ENCODE measurements at places on chromosomes 5 and 9.

- DNase-seq = no peak
Measured at GRCh38 chr5:114407783-114408182, 45.9 kb downstream of the KCNN2 start.

- peak; percentile 12 for DNase-seq
Measured at GRCh38 chr5:54895816-54896341, 89.5 kb downstream of the ESM1 start.

- DNase-seq = no peak
Measured at GRCh38 chr5:119079318-119079921, 8.5 kb downstream of the DMXL1 start.

DNA sequence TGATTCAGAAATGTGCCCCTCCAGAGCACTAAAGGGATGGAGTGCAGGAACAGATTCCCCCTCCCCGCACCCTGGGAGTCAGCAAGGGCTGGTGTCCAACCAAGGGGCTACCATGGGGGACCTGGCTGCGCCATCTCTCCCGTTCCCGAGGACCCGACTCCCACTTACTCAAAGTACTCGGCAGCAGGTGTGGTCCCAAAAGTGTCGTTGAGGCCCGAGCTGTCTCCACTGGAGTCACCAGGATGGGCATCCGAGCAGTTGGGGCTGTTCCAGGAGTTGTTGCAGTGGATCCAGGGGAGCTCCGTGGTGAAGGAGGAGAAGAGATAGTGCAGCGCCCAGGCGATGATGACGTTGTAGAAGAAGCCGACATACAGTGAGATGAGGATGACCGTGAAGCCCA lies 12.9 kb downstream of the SLC6A3 start:
- no peak for DNase-seq

DNA sequence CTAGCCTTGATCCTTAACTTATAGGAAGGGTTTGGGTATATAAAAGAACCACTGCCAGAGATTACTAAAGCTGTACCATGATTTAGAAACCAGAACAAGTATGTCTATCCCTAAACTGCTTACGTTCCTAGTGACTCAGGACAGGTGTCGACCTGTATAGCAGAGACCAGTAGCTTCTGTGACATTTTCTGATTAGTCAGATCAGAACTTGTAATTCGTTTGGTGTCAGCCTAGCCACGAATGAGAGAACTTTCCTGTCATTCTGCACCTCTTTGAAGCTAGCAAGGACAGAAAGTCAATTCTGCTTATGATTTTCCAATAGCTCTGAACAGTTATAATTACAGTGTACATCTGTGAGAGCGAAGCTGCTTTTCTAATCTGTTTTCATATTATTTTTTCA lies 39.5 kb downstream of the PRKACG start:
- no peak for DNase-seq

DNA sequence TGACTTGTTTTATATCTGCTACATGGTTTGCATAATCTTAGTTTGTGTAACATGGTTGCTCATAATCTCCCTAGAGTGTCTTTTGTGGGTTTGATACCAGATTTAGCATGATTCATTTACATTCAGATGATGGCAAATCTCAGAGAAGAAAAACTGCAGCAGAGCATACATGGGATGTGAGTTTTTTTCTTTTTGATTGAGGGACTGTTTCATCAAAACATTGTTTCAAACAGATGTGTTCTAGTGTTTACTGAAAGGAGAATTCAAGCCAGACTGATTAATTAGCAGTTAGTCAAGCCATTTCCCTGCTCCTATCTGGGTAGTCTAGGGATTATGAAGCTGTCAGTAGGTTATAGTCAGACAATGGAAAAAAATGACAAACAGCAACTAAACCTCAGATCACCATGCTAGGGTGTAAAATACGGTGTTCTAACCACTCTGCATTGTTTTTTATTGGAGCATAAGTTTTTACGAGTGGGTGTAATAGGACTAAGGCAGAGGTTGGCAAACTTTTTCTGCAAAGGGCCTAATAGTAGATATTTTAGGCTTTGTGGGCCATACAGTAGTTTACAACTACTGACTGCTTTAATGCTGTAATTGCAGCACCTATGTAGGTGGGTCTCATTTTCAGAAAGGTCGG lies 10.5 kb upstream of the GDNF start:
- no peak for DNase-seq

DNA sequence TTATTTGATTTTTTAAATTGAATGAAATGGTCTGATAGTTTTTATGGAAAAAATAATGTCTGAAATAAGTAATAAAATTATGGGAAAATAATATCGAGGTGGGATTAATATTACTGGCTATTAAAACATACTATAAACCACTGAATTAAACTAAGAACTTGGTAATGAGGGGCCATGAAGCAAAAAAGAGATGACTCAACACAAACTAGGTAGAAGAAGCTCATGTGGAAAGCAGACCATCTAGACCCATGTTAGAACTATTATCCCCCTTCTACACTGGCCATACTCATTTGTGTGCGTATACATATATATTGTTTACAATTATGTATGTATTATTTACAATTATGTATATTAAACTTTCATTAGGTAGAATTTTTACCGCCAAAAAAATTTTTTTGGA lies 8.5 kb upstream of the GPR150 start:
- DNase-seq = no peak

DNA sequence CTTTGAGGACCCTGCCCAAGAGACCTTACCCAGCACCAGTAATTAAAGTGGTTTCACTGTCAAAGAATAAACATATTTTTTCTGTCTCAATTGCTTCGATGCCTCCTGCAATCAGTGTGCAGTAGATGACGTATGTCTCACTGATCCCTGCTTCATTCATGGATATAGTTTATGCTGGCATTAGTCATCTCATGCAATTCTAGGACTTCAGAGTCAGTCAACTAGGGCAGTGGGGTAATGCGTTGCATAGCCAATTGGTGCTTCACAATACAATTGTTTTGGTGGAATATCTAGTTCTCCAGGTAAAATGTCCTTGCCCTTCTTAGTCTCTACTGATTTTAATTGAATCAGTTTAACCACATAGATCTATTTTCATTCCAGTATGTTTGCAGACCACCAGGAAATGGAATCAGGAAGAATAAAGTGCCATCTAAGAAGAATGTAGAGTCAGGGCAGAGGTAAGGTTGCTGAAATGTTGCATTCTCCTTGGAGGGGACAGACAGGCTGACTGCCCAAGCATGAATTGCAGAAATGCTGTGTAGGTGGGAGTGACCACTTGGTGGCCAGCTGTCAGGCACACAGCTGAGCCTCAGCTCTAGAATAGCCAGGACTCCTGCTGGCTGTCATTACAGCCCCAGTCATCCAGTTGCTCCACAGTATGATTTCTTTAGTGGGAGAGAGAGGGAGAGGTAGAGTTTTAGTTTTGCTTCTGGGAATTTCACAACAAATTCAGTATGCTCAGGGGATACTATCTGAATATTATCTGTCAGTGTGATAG lies 73.5 kb upstream of the MEGF10 start:
- no peak for DNase-seq

GRCh38 chr9:98886691-98887229 lies 56.9 kb upstream of the COL15A1 start:
- no peak for DNase-seq

GRCh38 chr5:138472353-138472752 lies 7.1 kb downstream of the EGR1 start:
- DNase-seq = no peak

GRCh38 chr5:142841511-142842265 lies 71.5 kb downstream of the ARHGAP26 start:
- DNase-seq = no peak

DNA sequence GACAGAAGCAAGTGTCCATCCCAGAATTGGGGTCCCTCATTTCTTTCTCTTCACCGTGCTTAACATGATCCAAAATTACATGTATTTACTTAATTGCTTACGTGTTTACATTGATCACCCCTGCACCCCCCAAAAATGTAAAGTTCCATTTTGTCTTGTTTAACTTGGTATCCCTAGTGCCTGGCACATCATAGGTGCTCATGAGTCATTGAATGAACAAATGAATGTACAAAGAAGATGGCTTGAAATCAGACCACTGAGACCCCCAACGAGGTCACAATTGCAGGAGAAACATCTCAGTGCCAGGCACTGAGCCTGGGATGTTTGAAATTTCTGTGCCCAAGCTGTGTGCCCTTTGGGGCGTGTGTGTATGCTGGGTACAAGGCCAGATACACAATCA lies 45.2 kb upstream of the NDFIP1 start:
- DNase-seq = no peak

GRCh38 chr9:123756484-123757106 lies 173.3 kb downstream of the DENND1A start:
- no peak for DNase-seq

DNA sequence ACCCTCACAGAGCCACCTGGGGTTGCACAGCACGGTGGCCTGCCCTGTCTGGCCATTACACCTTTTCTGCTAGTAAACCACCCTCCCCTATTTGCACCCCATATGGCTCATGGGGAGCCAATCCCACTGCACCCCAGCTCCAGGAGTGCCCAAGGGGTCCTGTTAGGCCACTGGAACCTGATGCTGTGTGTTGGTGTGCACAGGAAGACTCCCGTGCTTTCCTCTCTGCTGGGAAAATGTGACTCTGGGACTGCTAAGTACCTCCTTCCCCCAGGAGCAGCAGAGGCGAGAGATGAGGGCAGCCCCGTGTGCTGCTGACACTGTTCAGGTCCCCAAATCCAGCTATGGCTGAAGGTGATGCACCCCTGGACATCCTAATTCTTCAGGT lies 126.3 kb downstream of the ADAMTS2 start:
- no peak for DNase-seq

DNA sequence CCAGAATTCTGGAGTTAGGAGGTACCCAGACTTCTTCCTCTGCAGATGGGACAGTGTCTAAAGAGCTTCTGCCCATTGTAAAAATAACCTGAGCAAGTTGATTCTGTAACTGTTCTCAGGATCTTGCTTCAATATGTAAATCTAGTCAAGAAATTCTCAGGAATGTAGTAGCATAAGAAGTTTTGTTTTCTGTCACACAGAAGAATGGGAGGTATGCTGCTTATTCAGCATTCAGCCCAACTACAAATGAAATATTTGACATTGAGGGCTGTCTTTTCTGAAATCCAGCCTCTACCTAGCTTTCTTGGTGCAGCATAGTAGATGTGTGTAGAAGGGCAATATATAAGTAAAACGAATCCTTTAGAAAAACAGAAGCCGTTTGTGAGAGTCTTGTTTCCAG lies 13.8 kb downstream of the MACIR start:
- no peak for DNase-seq

DNA sequence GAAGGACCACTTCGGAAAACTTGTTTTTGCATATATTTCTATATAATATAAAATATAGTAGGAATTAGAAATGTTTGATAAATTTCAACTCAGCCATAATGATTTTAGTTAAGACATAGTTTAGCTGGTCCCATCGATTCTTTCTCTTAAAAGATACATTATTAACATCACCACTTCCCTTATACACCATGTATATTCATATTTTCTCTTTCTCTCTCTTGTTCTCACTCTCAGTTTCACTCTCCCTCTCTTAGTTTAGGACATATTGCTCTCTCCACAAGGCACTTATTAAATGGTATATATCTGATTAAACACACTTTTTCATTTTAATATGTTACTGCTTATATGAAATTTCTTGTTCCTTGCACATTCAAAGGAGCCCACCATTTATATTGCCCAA lies 90.1 kb upstream of the RASEF start:
- DNase-seq = no peak

GRCh38 chr5:73405691-73406090 lies 42.9 kb downstream of the FOXD1 start:
- DNase-seq = no peak

- no peak for DNase-seq
Measured at GRCh38 chr5:169527863-169528262, 55.7 kb upstream of the SPDL1 start.

- DNase-seq = no peak
Measured at GRCh38 chr5:32326216-32326772, 13.6 kb upstream of the MTMR12 start.

- no peak for DNase-seq
Measured at GRCh38 chr5:168809218-168809617, 230.1 kb upstream of the PANK3 start.

DNA sequence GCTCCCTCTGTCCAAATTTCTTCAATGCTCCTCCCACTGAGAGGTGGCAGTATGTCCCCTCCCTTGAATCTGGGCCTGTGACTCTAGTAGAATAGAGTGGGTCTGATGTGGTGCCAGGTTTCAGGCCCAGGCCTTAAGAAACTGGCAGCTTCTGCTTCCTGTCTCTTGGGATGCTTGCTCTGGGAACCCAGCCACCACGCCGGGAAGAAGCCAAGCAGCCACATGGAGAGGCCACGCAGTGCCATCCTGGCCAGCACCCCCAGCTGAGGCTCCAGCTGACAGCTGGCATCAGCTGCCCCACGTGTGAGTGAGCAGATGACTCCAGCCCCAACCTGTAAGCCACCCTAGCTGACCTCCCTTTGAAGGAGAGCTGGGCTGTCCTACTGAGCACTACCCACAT lies 7.3 kb upstream of the TSPAN17 start:
- DNase-seq = peak; percentile 62

GRCh38 chr5:168318240-168318639 lies 26.8 kb downstream of the WWC1 start:
- no peak for DNase-seq

GRCh38 chr5:61534481-61535267 lies 202.6 kb downstream of the ZSWIM6 start:
- no peak for DNase-seq

DNA sequence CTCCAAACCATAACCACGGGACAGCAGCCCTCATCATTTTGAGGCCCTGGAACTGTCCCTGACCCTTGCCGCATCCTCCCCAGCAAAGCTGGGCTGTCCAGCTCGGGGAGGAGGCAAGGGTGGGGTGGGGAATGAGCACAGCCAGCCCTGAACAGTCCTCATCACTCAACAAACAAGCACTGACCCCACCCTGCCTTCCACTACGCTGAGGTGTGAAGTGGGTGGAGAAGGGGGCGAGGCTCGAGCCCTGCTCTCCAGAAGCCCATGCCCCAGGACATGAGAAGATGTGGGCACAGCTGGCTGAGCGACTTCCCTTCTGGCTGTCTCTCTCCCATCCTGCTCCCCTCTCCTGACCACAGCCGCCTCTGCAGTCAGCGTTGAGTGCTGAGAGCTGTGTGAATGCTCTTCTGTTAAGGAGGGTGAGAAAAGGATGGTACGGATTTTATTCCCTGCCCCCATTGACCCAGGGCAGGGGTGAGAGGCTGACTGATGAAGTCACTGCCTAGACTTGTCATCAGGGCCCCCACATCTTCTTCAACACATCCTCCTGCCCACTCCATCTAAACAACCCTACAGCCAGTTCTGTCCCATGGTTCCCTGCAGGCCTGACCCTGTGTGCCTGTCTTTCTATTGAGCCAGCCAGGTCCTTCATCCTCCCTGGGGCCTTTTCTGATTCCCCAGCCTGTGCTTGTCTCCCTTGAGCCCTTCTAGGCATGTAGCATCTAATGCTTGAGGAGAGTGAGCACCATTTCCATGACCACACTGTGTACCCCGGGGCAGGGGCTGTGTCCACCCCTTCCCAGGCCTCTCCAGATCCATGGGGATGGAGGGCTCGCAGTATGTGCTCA lies 276.0 kb downstream of the FSTL4 start:
- no peak for DNase-seq

GRCh38 chr9:134959126-134959970 lies 41.6 kb upstream of the FCN1 start:
- no peak for DNase-seq
